ENCODE measurements at places on chromosomes 11 and 22.

- DNase-seq, result peak; percentile 94
These were observed at the start of gene TTC38 for GRCh38 chr22:46267431-46268279. TSS of gene TTC38 (plus strand) at chr22:46268008. CDS start at chr22:46268040, 32 bp downstream.

GRCh38 chr11:8234425-8234821 lies 29.3 kb downstream of the LMO1 start:
- DNase-seq, result no peak

- no peak for DNase-seq
These were observed 34.2 kb upstream of the PRAME start for GRCh38 chr22:22593250-22593649.

DNA sequence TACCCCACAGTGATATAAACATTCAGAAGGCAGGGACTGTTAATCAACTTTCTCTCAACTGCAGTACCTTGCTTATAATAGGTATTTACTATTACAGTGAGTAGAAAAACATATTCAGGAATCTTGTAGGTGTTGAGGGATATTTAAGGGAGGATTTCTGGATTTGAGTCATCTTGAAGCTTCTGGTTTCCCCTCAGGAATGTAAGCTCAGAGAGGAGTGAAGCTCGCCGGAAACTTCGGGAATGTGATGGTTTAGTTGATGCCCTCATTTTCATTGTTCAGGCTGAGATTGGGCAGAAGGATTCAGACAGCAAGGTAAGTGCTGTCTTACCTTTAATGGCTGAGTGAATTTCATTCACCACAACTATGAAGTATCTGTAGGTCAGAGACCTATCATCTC lies 42.9 kb downstream of the CTNND1 start:
- no peak for DNase-seq

DNA sequence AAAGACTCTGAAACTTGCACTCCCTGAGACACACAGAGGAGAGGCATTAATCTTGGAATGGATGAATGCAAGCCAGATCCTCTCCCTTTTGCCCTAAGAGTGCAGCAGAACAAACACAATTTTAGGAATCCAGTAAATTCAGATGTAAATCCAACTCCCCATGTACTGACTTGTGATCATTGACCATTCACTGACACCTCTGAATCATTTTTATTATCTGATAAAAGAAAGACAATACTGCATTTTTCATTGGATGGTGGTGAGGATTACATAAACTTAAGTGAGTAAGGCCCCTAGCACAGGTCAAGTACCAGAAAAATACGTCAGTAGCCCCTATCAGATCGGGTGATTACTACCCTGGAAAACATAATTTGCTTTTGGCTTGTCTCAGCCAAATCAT lies 782.9 kb upstream of the API5 start:
- DNase-seq, result no peak

DNA sequence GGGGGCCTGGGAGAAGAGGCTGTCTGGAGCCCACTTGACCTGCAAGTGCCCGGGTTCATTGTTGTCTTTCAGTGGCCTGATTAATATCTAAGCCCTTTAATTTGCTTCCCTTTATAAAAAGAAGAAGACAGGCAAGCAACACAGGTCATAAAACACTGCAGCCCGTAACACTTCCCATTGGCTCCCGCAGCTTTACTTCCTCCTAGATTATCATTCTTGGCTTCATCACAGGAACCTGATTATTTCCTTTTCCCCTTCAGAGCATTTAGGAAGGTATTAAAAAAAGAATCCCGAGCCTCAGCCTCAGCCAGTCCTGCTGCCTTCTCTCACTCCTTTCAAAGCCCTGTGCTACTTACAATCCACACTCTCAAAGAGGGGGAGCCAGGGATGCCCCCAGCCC lies 183.2 kb downstream of the GRIK4 start:
- DNase-seq, result no peak

GRCh38 chr22:26547426-26547825 lies 35.2 kb upstream of the TFIP11 start:
- no peak for DNase-seq

DNA sequence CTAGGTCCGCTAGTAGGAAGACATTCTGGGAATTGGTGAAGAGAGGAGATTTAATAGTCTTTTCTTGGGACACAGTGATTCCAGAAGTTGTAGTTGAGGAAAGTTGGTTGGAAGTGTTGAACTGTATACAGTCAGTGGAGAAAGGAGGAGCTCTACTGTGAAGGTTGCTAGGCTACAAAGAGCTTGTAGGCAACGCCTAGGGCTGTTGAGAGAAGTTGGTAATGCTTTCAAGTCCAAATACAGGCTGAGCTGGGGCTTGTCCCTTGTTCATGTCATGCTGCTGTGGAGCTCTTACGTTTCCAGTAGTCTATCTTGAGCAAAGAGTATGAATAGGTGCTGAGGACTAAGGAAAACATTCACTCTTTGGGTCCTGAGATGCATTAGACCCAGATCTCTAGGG lies 1.1 kb downstream of the TBCEL start:
- DNase-seq, result no peak

DNA sequence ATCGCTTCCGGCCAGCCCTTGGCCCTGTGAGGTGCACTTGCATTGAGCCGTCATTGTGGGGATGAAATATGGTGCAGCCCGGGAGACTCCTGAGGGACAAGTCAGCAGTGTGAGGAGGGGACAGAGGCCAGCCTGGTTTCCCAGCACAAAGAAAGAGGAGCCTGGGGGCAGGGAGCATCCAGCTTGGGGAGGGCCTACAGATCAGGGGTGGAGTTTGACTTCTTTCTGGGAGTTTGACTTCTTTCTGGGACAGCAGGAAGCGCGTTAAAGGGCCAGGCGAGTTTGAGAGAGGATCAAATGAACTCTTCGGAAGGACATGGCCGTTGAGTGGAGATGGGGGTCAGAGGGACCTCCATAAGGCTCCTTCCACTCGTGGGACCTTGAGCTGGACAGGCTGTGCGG lies 91.9 kb downstream of the LRRC32 start:
- DNase-seq, result peak; percentile 72

All from right hindlimb (tissue), 1 donor.